ENCODE measurements at places on chromosomes 7 and 10. TPM values are rescaled to one million over a fixed set of nuclear protein-coding genes. Genes with fewer than 3 reads are reported as not detected.

DNA sequence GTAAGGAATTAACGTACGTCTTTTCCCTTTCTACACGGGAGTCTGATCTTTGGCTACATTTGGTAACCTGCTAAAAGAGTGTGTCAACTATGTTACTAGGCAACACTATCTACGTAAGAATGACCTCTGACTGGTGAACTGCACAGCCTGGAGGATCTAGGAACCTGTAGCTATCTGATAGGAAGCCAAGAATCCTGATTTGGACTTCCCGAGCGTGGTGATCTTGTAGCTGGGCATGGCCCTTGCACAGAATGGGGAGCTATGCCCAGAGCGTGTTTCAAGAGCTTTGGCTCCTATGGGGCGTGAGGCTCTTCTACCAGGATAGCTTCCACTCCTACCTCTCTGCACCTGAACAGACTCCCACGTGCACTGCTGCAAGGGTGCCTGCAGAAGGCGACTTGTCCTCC lies 157.5 kb downstream of the TAX1BP1 start:
- peaks cover 9% of the 10 kb centered on the region for H3K36me3 ChIP-seq
- H3K27ac ChIP-seq = peak overlapping the region; percentile 16
- DNase-seq = no peak
- H3K4me1 ChIP-seq = peaks cover 59% of the 10 kb centered on the region
- no peaks in the 10 kb centered on the region for H3K27me3 ChIP-seq
- H3K4me3 ChIP-seq = no peak overlapping the region

DNA sequence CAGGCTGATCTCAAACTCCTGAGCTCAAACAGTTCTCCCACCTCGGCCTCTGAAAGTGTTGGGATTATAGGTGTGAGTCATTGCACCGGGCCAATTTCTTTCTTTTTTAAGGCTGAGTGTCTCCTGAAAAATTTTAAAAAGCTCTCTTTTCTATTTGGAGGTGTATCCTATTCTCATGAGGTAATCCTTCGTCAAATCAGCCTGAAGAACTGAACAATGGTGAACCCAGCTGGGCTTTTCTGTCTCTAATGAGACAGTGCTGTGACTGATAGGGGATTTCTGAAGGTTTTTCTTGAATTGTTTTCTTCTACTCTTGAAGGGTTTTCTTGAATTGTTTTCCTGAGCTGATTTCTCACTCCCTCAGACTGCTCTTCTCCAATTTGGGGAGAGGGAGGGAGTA lies 30.9 kb upstream of the CALU start:
- DNase-seq = no peak
- H3K4me3 ChIP-seq = no peak overlapping the region
- no peaks in the 10 kb centered on the region for H3K4me1 ChIP-seq
- peaks cover 16% of the 10 kb centered on the region for H3K27me3 ChIP-seq

GRCh38 chr7:131657881-131658280 lies 101.5 kb upstream of the PODXL start:
- H3K36me3 ChIP-seq = no peaks in the 10 kb centered on the region
- DNase-seq = no peak
- no peak overlapping the region for H3K4me3 ChIP-seq
- H3K27ac ChIP-seq = no peak overlapping the region
- H3K27me3 ChIP-seq = peaks cover 21% of the 10 kb centered on the region
- peaks cover 4% of the 10 kb centered on the region for H3K4me1 ChIP-seq

DNA sequence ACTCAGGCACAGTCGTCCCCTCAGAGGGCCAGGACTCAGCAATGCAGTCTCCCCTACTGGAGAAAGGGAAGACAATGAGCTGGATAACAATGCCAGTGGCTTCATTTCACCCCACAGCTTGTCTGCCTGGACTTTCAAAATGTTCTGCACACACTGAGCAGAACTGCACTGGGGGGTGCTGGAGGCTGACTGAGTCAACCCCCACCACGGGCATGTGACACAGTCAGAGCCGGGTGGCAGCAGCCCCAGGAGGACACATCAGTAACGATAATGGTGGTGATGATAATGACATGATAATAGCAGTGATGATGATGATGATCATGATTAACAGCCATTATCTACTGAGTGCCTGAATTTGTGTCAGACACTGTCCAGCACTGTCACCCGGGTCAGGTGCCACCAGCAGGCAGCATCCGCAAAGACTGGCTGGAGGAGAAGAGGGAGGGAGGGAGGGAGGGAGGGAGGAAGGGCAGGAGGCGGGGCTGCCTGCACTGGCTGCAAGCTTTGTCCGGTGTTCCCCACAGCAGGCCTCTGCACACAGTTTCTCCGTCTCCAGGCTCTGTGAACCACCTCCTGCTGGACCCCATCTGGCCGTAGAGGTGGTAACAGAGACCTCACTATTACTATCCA lies 67.4 kb downstream of the PLXNA4 start:
- H3K4me3 ChIP-seq = no peak overlapping the region
- H3K4me1 ChIP-seq = peaks cover 35% of the 10 kb centered on the region
- H3K27me3 ChIP-seq = no peaks in the 10 kb centered on the region
- no peaks in the 10 kb centered on the region for H3K36me3 ChIP-seq
- DNase-seq = no peak
- no peak overlapping the region for H3K27ac ChIP-seq

DNA sequence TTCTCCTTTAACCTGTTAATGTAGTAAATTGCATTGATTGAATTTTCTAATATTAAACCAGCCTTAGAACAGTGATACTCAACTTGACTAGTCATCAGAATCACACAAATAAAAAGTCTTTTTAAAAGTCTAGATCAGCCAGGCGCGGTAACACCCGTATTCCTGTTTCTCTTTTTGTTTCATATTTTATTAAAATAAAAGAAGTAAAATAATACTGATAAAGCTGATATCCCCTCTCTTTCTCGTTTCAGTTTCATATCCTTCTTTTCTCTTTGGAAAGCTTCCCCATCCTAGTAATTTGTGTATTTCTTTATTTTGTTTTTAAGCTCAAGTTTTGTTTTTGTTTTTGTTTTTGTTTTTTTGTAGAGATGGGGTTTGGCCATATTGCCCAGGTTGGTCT lies 9.3 kb downstream of the SMO start:
- H3K27ac ChIP-seq = no peak overlapping the region
- H3K36me3 ChIP-seq = no peaks in the 10 kb centered on the region
- no peak overlapping the region for H3K4me3 ChIP-seq
- no peak for DNase-seq

- DNase-seq = no peak
- H3K36me3 ChIP-seq = peaks cover 16% of the 10 kb centered on the region
Measured at GRCh38 chr7:142954680-142955268, 7.4 kb downstream of the KEL start.

DNA sequence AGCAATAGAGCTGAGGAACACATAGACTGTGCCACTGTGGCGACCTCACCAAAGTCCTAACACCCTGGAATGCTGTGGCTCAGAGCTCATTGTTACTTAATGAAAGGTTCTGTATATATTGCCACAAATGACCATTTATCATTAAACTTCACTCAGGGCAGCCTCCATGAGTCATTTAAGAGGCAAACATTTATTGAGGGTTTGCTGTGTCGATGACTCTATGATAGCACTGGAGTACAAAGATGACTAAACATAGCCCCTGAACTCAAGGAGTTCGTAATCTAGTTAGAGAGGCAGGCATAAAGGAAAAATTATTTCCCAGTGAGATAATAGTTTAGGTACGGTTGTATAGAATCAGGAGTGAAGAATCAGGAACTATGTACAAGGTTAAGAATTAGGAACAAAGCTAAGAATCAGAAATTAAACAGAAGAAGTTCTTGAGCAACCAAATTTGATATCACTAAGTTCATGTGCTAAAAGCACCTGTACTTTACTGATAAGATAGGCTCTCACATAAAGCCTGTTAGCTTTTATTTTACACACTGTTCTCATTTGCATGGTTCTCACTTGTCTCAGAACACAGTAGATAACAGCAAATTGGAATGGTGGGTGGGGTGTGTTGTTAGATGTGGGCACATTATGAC lies 7.9 kb downstream of the ENTPD7 start:
- peaks cover 21% of the 10 kb centered on the region for H3K36me3 ChIP-seq
- peaks cover 4% of the 10 kb centered on the region for H3K4me1 ChIP-seq
- no peak overlapping the region for H3K27ac ChIP-seq
- no peaks in the 10 kb centered on the region for H3K27me3 ChIP-seq
- no peak for DNase-seq

DNA sequence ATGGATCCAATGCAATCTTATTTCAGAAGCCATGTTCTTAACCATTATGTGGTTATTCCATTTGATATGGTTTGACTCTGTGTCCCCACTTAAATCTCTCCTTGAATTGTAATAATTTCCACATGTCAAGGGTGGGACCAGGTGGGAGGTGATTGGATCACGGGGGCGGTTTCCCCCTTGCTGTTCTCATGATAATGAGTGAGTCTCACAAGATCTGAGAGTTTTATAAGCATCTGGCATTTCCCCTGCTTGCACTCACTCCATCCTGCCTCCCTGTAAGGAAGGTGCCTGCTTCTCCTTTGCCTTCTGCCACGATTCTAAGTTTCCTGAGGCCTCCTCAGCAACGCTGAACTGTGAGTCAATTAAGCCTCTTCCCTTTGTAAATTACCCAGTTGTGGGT lies 32.0 kb upstream of the TSPAN13 start:
- DNase-seq = no peak
- no peaks in the 10 kb centered on the region for H3K4me1 ChIP-seq
- no peak overlapping the region for H3K4me3 ChIP-seq
- H3K27me3 ChIP-seq = no peaks in the 10 kb centered on the region

- H3K4me3 ChIP-seq = no peak overlapping the region
- peaks cover 8% of the 10 kb centered on the region for H3K27me3 ChIP-seq
- no peaks in the 10 kb centered on the region for H3K36me3 ChIP-seq
- no peak for DNase-seq
- H3K27ac ChIP-seq = no peak overlapping the region
- H3K4me1 ChIP-seq = peaks cover 28% of the 10 kb centered on the region
Measured at GRCh38 chr10:22369434-22370072, 24.3 kb downstream of the SPAG6 start.

GRCh38 chr10:28945959-28946358 lies 268.6 kb downstream of the BAMBI start:
- H3K27ac ChIP-seq = no peak overlapping the region
- no peaks in the 10 kb centered on the region for H3K4me1 ChIP-seq
- no peaks in the 10 kb centered on the region for H3K36me3 ChIP-seq
- no peak overlapping the region for H3K4me3 ChIP-seq
- no peak for DNase-seq
- peaks cover 40% of the 10 kb centered on the region for H3K27me3 ChIP-seq

DNA sequence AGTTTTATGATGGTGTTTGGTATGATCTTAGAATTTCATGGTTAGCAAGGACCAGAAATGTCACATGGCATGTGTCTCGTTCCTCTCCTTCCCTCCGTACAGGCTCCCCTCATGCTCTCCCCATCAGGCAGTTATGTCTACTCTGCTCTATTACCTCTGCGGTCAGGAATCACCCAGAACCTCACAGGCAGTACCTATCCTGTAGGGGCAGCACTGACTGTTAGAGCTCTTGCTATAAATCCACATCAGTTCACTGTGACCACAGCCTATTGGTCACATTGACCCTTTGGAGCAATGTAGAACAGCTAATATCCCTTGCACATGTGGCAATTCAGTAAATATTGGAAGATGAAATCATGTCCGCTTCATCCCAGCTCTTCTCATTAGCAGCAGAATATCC lies 151.8 kb downstream of the WNT2 start:
- H3K4me3 ChIP-seq = no peak overlapping the region
- H3K36me3 ChIP-seq = peaks cover 4% of the 10 kb centered on the region
- H3K4me1 ChIP-seq = no peaks in the 10 kb centered on the region
- no peak overlapping the region for H3K27ac ChIP-seq
- no peak for DNase-seq

DNA sequence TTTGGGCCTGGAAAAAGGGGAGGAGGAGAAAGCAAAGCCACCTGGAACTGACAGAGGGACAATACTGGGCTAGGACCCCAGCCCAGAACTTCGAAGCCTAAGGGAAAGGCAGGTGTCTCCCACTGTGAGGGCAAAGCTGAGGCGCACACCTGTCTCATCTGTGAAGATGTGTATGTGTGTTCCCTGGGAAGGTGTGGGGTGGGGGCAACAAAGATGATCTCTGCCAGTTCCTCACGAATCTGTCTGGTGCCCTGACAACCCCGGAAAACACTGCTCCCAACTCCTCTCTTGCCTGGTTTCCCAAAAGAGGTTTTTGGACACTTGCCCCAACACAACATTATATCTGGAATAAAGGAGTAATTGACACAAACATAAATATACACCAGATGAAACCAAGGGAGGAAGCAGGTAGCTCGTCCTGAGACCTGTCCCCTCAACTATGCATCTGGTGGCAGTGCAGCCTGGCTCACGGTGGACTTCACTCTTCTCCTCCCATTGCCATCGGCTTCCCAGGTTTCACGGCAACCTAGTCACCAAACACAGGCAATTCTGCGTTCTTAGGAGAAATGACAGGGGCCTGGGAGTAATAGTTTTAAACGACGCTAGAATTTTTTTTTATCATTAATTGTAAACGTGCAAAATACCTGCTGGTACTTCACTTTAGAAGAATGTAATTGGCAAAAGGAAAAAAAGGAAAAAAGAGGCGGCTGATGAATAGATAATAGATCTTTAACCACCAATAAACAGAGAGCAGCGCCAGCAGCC lies 1.7 kb upstream of the EMX2 start:
- H3K27ac ChIP-seq = no peak overlapping the region
- H3K27me3 ChIP-seq = peaks cover 30% of the 10 kb centered on the region
- DNase-seq = no peak
- H3K36me3 ChIP-seq = no peaks in the 10 kb centered on the region

DNA sequence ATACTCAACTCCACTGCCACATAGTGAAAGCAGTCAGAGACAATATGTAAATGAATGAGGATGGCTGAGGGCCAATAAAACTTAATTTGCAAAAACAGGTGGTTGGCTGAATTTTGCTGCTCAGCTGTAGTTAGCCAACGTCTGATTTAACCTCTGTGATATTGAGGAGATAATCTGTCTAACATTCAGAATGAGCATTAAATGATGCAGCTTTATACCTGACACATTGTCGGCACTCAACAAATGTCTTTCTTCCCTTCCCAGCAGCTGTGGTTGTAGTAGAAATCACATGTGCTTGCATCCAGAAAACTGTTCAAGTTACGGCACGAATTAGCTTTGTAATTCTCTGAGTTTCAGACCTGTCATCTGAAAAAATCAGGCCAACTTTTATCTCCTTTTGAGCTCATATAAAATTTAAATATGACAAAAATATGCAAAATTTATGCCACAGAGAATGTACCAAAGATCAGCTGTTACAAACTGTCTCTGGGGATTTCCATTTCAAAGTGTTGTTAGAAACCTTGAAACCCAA lies 1239.7 kb downstream of the GATA3 start:
- peaks cover 8% of the 10 kb centered on the region for H3K4me1 ChIP-seq
- DNase-seq = no peak
- peak overlapping the region; percentile 47 for H3K27ac ChIP-seq
- peak overlapping the region; percentile 16 for H3K4me3 ChIP-seq

GRCh38 chr10:19892270-19892669 lies 76.0 kb downstream of the PLXDC2 start:
- no peaks in the 10 kb centered on the region for H3K27me3 ChIP-seq
- no peak overlapping the region for H3K4me3 ChIP-seq
- no peak overlapping the region for H3K27ac ChIP-seq
- no peak for DNase-seq
- no peaks in the 10 kb centered on the region for H3K36me3 ChIP-seq

- no peaks in the 10 kb centered on the region for H3K4me1 ChIP-seq
- H3K4me3 ChIP-seq = no peak overlapping the region
- H3K36me3 ChIP-seq = no peaks in the 10 kb centered on the region
- DNase-seq = no peak
Measured at GRCh38 chr10:59033622-59034021, 142.8 kb upstream of the PHYHIPL start.

- no peaks in the 10 kb centered on the region for H3K36me3 ChIP-seq
- DNase-seq = no peak
- H3K27me3 ChIP-seq = no peaks in the 10 kb centered on the region
- H3K4me3 ChIP-seq = peak overlapping the region; percentile 24
Measured at GRCh38 chr10:110876000-110876399, 4.3 kb downstream of the PDCD4 start.

The CLEC2L gene
- total RNA-seq = not detected

The SSC4D gene
- 0.47 TPM for total RNA-seq

The SUV39H2 gene
- 40.5 TPM for total RNA-seq

The CFAP70 gene
- total RNA-seq = 0.50 TPM

The TMEM26 gene
- not detected for total RNA-seq

The HK1 gene
- total RNA-seq = 169 TPM

Data from natural killer cell treated with Interleukin-12 subunit alpha and Interleukin-12 subunit beta and Interleukin-15 and Interleukin-18, amount 100 ng/mL, for 72 hours (primary cell).